ENCODE measurements at places on chromosomes 16 and 17.

DNA sequence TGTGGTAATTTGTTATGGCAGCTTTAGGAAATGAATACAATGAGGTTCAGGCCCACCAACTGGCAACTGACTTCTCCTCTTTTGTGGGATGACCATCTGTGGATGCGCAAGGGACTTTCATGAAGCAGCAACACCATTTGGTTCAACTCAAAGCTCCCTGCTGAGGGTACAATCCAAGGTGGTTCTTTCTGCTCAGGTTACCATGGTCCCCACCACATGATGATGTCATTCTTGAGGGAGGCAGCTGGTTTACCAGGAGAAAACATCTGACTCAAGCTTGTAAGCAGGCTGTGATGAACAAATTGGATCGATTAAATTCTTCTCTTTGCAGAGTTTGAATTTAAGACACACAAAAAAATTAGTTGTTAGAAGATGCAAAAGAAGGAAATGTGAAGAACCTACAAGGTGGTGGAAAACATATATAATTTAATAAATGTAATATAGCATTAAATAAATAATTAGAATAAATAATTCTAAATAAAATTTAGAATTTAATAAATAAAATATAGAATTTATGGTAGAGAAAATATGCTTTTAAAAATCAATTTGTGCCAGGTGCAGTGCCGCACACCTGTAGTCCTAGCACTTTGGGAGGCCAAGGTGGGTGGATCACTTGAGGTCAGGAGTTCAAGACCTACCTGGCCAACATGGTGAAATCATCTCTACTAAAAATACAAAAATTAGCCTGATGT is 67.6 kb upstream of the ANKFN1 start:
- DNase-seq, result no peak

GRCh38 chr16:88309908-88310265 is 72.9 kb upstream of the ZNF469 start:
- no peak for DNase-seq

DNA sequence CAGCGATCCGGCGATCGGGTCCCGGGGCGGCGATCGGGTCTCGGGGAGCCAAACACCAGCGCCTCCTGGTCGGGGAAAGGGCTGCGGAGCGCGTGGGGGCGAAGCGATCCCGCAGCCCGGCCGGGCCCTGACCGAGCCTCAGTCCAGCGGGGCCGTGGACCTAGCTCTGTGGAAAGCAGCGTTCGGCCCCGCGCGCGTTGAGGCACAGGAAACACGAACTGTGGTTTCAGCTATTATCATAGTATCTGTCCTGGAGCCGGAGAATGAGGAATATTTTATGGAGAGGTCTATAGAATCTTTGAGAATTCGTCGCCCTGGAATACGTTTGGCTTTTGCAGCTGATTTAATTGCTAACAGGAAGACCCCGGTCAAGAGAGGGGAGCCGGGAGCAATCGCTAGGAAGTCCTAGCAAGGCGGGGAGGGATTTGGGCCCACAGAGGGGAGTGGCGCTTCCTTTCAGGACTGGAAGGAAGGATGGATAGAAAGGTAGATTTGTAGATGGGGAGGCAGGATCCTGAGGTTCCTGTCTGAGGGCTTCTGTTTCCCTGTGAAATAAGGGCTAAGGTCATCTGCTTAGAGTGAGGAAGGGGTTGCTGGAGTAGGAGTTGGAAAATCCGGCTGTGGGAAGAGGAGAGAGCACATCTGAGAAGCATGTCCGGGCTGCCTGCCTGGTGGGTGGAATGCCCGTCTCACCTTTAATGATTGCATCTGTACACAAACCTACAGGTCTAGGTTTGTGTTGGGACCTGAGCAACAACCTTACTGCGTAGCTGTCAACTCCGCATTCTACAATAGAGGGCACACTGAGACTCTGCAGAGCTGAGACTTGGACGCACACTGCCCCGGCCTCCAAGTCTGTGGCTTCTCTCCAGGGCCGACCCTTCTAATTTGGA is 770 bp downstream of the CCNF start:
- DNase-seq, result no peak

DNA sequence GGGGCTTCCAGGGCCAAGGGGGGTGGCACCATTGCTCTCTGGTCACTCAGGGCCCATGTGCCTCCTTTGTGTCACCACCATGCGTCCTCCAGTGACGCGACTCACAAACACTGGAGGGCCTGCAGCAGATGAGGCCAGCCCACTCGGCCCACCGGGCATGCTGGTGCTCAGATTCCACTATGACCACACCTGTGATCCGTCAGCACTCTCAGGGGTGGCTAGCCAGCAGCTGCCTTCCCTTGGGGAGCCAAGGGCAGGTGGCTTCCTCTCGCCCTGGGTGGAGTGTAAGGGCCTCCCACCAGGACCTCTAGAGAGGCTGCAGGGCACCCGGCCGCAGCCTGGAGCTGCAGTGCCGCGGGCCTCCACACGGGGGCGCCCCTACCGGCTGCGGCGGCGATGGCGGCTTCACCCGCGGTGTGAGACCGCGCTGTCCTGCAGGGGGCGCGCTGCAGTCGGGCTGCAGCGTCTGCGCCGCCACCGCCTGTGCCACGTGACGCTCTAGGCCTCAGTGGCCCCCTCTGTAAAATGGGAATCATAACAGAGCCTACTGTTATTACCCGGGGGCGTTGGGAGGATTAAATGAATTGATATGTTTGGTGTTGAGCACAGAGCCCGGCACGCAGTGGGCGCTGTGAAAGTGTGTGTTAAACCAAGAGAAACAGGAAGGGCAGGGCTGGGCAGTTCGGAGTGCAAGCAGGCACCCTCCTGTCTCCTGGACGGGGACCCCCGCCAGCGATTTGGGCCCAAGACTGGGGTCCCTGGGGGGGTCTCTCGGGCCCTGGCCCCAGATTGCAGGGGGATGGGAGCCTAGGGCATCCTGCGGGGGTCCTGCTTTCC is 192.4 kb upstream of the GSE1 start:
- peak; percentile 59 for DNase-seq

- DNase-seq, result no peak
These were observed 2.0 kb downstream of the NHERF2 start for GRCh38 chr16:2028620-2029220.

GRCh38 chr17:55961386-55961785 is 191.9 kb upstream of the ANKFN1 start:
- DNase-seq, result no peak

GRCh38 chr17:8249621-8250500 is 772 bp downstream of the PFAS start:
- no peak for DNase-seq

GRCh38 chr17:45046537-45047125 is 4.8 kb downstream of the DCAKD start:
- no peak for DNase-seq

DNA sequence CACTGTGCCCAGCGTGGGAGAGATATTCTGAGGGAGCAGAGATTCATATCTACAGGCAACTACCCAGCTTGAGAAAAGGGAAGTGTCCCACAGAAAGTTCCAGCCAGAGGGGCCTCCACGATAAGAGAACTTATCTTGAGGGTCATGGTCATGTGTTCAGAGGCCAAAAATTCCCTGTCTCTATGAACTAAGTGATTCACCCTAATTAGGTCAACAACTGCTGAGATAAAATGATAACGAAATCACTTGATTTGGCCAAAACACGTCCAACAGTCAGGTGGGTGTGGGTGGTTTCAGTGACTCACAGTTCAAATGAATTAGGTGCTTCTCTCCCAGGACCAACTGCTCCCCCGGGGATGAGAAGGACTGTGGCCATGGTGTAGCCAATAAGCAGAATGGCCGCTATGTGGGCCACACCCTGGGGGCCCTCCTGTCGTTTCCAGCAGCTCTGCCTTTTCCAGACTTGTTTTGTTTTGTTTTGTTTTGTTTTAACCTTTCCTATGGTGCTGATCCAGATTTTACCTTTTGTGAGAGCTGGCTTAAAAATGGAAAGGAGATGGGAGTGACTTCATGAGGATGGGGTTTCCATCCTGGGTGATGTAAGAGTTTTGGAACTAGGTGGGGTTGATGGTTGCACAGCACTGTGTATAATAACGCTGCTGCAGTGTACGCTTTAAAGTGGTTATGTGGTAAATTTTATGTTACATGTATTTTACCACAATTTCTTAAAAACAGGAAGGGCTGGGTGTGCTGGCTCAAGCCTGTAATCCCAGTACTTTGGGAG is 8.7 kb downstream of the DNAI2 start:
- DNase-seq, result no peak

DNA sequence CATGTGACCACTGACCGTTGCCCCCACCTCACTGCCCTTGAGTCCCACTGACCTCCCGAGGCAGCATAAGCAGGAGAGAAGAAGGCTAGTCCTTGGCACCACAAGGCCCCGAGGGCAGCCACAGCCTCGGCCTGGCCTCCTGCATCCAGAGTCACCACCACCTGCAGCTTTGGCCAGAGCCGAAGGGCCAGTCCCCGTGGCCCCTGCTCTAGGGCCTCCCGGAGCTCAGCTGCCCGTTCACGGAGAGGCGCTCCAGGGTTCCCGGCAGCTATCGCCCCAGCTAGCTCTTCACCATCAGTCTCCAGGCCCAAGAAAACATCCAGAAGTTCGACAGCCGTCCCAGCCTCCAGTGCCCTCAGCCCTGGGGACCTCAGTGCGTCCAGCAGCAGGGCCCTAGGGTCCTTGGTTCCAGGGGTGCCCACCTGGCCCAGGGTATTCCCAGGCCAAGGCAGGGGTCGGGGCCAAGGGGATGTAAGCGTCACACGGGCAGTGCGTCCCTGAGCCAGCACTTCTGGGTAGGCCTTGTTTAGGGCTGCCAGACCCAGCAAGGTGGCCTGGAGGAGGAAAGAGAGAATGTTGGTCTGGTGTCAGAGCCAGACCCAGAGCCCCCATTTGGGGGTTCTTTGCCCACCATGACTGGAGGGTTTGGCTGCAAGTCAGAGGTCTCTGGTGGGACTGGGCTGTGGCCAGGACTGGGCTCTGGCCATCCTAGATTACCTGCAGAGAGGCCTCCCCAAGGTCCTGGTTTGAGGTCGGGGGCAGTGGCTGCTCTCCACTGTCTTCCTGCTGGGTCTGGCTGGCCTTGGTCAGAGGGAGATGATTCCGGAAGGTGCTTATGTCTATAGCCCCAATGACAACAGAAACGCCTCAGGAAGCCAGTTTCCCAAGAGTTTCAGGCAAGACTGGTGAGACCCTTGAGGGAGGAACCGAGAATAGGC is 1.8 kb downstream of the GHDC start:
- DNase-seq, result no peak

DNA sequence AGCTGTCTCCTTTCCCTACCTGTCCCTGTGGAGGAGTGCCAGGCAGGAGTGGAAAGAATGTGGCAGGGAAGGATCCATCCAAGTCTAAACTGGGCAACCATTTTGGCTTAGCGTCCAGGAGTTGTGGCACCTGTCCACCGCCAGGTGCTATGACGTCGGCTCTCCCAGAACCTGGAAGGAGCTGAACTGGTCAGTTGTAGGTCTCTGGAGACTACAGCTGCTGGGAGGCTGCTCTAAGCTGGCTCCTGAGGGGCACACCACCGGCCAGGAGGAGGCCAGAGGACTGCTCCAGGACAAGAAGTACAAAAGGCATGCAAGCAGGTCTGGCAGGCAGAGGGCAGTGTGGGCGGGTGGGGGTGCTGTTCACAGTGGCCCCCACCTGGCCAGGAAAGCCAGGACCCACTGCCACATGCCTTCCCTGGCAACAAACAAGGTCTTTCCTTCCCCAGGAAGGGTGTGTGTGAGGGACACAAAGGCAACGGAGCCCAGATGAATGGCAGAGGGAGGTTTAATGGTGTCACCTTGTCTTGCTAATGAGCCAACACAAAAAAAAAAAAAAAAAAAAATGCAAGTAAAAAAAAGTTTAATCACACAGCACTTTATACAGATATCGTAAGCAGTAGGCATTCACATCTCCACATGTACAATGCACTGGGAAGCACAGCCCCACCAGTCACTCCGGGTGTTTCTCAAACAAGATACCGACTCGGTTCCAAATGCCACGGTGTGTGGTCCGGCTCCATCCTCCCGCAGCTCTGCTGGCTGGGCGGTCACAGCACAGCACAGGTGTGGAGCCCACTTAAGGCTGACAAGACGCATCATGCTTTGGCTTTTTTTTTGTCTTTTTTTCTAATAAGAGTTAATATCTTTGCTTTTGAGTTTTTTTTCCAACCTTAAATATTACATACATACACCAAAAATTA is 4.8 kb downstream of the SPHK1 start:
- DNase-seq, result no peak

DNA sequence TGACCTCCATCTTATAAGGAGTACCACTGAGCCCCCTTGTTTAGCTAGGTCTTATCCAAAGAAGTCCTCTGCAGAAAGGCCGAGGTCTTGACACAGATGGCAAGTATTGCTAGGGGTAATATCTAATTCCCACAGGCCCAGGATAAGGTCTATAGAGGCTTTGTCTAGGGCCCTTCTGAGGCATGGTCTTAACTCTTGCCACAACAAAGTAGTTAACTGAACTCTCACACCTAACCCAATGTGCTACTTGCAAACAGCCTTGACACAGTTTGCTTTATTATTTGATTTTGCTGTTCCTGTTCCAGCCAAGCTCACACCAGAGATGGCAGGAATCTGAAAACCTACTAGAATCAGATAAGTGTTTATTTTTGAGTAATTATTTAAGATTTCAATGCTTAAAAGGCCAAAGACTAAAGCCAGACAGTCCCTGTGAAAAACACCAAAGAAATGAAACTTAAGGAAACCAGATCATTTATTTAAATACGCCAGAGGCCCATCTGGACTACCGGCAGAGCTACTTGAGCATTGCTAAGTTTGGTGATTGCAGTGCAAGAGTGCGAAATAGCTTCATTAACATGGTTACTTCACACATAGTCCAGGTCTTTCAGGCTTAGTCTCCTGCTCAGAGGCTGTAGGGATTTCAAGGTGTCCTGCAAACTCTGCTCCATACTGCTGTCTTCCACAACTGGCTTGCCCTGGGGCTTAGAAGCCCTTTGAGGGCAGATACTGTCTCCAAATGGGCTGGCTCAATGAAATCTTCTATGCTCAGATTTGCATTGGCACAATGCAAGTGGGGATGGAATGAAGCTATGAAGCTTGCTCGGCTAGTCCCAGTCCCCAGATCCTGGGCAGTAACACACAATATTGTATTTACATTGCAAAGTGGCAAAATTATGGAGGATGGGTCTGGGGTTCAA is 28.5 kb upstream of the SUPT4H1 start:
- DNase-seq, result no peak

GRCh38 chr16:11169641-11170040 is 86.4 kb downstream of the SOCS1 start:
- no peak for DNase-seq

DNA sequence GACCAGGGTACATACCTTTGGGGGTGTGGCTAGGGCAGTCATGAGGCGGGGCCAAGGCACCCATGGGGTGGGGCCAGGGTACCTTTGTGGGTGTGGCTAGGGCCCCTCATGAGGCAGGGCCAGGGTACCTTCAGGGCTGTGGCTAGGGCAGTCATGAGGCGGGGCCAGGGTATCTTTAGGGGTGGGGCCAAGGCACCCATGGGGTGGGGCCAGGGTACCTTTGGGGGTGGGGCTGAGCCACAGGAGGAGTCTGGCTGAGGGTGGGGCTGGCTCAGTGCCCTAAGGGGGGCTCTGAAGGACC is 3.5 kb downstream of the GNG13 start:
- no peak for DNase-seq

GRCh38 chr17:17503566-17504130 is 7.5 kb upstream of the RASD1 start:
- no peak for DNase-seq

Measured in activated naive CD4-positive, alpha-beta T cell (primary cell).